ENCODE measurements at places on chromosomes 5 and 9. TPM values are rescaled to one million over a fixed set of nuclear protein-coding genes. Genes with fewer than 3 reads are reported as not detected.

Gene TRPM6
- total RNA-seq = 2.5 TPM

Gene PRSS3
- total RNA-seq = not detected

Gene STK32A
- 7.8 TPM for total RNA-seq

Gene HTR4
- 0.31 TPM for total RNA-seq

Gene FBP2
- not detected for total RNA-seq
